Aorta (tissue), 5 donors: ENCODE measurements at places on chromosomes 6 and 20.
A peak's percentile ranks its signal among the peaks of the same experiment; 100 is the strongest.

GRCh38 chr20:38725148-38725901, 1.0 kb downstream of the SLC32A1 start:
- no peak for DNase-seq

DNA sequence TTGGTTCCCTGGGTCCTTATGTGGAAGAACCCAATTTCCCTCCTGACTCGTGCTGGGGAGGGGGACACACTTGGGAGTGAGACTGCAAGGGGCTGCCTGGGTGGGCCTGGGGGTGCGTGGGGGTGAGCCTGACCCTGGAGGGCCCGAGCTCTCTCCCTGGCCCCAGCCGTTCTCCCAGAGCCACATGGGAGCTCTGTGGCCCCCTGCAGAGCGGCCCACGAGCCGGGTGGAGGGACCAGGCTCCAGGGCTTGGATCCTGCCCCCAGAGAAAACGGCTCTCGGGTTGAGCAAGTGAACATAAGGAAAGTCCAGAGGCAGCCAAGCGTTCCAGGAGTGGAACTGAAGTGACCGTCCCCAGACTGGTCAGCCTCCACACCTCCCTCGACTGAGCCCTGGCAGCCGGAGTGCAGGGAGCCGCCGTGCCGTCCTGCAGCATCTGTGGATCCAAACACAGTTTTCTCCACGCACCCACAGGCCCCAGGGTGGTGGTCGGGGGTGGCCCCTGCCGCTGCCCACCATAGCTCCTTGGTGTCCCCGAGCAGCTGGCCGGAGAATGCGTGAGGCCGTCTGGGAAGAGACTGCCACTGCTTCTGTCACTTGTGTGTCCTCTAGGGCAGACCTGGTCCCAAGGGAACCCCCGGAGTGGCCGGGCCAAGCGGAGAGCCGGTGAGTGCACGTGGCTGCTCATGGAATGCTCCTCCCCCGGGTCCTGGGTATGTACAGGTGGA, 10.6 kb downstream of the COL9A3 start:
- peak; percentile 49 for DNase-seq

- no peak for DNase-seq
These were observed 52.1 kb downstream of the PHF20 start for GRCh38 chr20:35823937-35824336.

GRCh38 chr6:25002326-25003091, 66.7 kb upstream of the RIPOR2 start:
- no peak for DNase-seq

GRCh38 chr20:47360297-47361056, 4.0 kb upstream of the ZMYND8 start:
- DNase-seq: peak; percentile 93

- no peak for DNase-seq
These were observed 14.8 kb downstream of the ADGRF4 start for GRCh38 chr6:47713200-47713599.

DNA sequence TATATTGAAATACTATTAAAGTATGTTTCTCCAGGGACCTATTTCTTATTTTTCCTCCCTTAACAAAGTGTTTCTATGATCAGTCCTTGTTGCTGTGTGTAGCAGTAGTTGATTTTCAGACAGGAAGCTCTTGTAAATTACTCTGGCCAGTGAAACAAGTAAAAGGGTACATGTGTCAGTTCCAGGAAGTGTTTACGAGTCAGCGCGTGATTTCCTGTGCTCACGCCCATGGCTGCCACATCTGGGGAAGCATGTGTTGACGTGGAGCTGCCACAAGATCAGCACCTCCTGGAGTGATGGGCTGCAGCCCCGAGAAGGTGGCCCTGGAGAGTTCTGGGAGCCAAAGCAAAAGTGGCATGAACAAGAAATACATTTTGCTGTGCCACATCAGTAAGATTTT, 38.6 kb upstream of the GGTLC1 start:
- no peak for DNase-seq

DNA sequence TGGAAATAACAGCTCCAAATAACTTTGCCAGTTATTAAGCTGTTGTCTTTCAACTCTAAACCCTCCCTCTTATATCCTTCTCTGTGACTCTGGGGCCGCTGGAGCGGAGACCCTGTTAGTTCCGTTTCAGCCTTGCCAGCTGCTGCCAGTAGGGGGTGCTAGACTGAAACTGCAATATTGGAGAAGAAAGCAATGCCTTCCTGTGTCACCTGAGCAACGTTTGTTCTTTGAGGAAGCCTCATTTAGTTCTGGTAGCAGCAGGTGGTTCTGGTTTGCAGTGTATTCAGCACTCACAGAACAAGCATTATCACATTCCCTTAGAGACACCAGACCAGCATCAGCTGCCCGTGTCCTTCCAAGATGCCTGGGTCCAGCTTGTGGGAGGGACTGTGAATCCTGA, 22.9 kb upstream of the JAG1 start:
- DNase-seq: no peak

- DNase-seq: no peak
These were observed 379.0 kb downstream of the PHF3 start for GRCh38 chr6:64014595-64014994.

- no peak for DNase-seq
These were observed 16.5 kb upstream of the AAR2 start for GRCh38 chr20:36219671-36220220.

- no peak for DNase-seq
These were observed 79.5 kb upstream of the TULP1 start for GRCh38 chr6:35592178-35592577.

DNA sequence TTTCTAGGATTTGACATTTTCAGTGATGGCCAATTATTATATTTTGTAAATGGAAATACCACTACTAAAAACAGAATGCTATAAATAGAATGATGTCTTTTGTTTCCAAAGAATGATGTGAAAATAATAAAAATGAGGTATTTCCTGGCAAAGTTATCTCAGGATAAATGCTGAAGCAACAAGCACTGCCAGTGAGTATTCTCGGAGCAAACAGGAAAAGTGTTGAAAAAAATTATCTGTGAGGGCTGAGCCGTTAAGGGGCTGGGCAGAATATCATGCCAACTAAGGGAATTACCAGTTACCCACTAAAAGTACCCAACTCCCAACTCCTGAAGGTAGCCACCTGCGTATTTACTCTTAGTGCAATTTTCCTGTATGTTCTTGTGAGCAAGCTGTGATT, 23.6 kb upstream of the SCAF8 start:
- no peak for DNase-seq

- no peak for DNase-seq
These were observed 305 bp downstream of the IL17A start for GRCh38 chr6:52186480-52186879.

- DNase-seq: no peak
These were observed 322.2 kb downstream of the ESR1 start for GRCh38 chr6:152129691-152130151.

DNA sequence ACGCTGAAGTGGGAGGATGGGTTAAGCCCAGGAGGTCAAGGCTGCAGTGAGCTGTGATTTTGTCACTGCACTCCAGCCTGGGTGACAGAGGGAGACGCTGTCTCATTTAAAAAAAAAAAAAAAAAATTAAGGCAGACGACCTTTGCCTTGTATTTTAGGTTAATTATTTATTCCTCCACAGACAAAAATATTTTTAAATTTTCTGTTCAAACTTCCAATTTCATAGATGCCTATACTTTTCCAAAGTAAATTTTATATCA, 6.3 kb upstream of the SMIM28 start:
- no peak for DNase-seq

DNA sequence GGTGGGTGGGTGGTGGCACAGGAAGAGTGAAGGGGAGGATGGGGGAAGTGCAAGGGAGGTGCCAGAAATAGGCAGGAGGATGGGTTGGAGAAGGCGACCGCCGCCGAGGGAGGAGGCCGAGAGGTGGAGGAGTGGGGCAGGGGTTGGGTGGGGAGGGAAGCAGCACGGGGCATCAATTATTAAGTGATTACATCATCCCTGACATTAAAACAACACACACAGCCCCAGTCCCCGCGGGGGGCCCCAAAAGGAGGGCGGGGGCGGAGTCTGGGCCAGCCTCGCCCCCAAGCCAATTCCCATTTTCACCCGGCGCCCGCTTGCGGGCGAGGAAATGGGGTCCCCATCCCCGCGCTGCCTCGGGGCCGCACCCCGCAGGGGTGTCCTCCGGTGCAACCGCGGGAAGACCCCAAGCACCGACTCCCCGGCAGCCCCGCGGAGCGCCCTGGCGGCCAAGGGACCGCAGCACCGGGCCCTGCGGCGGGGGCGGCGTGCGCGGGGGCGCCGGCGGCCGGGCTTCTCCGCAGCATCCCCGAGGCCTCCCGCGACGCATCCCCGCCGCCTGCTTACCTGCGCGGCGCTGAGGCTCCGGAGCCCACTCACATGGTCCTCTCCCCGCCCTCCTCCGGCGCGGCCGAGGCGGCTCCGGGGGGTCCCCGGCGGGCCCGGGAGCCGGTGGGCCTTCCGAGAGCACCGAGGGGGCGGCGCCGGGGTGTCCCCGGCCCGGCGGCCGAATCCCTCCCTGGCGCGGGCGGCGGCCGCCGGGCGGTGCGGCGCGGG, 663 bp downstream of the FYN start:
- peak; percentile 81 for DNase-seq

- no peak for DNase-seq
These were observed 43.1 kb upstream of the TNFAIP3 start for GRCh38 chr6:137823826-137824555.

- DNase-seq: peak; percentile 70
These were observed 19.1 kb downstream of the PCK1 start for GRCh38 chr20:57579898-57580447.

GRCh38 chr6:165701005-165701404, 38.0 kb upstream of the PDE10A start:
- DNase-seq: no peak

- no peak for DNase-seq
These were observed 590 bp downstream of the SLCO4A1 start for GRCh38 chr20:62642666-62643520.

- no peak for DNase-seq
These were observed 9.1 kb downstream of the OCSTAMP start for GRCh38 chr20:46541229-46541935.

- DNase-seq: no peak
These were observed 149.0 kb upstream of the FUT9 start for GRCh38 chr6:95866732-95867131.

- DNase-seq: no peak
These were observed 90.6 kb upstream of the ADGRB3 start for GRCh38 chr6:68544450-68544849.
